ENCODE measurements at places on chromosomes 3 and 15.

DNA sequence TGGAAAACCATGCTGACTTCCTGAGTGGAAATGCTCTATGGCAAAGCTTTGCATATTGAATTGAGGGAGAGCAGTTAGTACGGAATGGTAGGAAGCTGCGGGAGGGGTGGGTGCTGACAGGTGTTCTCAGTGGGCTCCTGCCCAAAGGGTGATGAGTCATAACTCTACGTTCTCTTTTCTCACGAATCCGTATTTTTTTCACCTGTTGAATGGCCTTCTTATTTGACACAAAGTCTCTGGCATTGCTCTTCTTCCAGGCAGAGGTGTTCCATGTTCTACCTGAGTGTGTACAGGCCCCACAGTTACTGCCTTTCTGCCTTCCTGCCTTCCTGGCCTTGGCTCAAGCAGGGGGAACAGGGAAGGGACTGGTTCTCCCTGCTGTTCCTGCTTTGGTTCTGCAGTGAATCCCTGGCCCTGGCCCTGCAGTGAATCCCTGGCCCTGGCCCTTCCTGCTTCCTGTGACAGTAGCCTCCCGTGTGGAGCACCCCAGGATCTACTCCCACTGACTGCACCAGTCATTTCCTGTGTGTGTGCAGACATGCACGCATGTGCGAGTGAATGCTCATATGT is 31.9 kb downstream of the TRAK1 start:
- DNase-seq = no peak

GRCh38 chr3:33155301-33155700 is 41.5 kb downstream of the CRTAP start:
- DNase-seq = no peak

DNA sequence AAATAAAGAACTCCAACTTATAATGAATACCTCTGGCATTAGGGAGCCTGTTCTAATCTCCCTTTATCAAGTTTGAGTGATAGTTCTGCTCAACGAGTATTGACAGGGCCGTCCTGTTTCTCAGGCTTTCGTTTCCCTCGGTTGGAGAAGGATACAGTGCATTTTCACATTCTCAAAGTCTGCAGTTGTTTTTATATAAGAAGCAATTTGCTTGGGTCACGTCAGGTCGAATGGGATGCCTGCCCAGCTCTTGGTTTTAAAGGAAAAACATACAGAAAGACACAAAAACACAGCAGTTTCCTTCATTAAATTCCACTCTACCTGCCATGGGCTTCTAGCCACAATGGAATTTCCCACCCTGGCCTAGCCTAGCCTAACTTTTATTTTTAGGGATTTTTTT is 366.3 kb downstream of the TIGIT start:
- DNase-seq = no peak

- no peak for DNase-seq
Measured at GRCh38 chr3:33886015-33886414, 87.6 kb downstream of the PDCD6IP start.

DNA sequence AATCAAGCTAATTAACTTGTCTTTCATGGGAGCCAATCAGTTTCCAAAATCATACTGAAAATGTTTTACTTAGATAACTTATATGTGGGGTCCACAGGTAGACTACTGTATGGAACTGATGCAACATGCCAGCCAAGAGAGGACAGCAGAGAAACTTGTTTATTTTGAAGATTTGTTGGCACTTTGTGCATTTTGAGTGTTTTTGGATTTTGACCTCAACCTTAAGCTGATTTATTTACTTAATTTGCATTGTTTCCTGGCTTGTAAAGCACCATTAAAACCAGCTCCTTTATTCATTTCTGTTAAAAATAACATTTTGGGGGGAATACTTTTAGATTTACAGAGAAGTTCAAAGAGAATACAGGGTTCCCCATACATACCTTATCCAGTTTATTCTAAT is 166.6 kb downstream of the MCTP2 start:
- DNase-seq = no peak

- no peak for DNase-seq
Measured at GRCh38 chr3:176286476-176287085, 910.7 kb downstream of the TBL1XR1 start.

DNA sequence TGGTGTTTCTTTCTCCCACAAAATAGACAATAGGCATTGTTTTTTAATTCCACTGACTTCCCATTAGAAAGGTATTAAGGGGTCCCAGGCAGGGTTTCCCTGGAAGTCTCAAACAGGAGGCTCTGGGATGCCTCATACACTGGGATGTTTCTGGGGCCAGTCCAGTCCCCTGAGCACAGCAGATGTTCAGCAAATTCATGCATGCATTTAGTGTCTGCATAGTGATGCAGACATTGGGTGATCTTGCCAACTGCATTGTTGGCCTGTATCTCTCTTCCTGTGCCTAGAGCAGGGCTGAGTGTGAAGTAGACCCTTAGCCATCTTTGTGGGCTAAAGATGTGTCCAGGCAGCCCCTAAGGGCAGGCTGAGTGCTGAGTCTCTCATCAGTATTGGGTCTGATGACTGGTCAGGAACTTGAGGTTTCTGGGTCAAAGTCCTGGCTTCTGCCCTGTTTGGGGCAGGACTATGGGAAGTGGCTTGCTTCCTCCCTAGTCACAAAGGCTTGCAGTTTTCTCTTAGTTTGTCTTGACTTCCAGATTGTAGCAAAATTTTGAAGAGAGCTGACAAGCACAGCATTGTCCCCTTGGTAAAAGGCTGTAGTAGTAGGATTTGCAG is 56.5 kb downstream of the BSN start:
- DNase-seq = no peak

DNA sequence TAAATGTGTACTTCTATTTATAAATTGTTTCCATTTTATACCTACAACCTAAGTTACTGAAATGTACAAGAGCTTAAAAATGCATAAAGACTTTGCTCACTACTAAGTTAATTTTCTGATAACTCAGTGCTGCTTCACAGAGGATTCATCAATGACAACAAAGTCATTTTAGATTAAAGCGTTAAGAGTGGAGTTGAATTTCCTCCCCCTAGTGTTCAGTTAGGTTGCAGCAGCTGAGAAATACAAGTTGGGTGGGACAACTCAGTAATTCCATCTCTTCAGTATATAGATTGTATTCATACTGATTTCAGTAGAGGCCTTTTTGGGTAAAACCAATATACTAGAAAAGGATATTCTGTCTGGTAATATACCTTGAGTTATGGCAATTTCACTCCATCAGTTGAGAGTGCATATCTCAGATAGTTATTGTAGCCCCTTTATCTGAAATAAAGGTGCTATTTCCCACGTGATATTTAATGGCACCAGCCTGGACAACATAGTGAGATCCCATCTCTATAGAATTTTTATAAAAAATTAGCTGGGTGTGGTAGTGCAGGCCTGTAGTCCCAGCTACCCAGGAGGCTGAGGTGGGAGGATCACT is 6.9 kb upstream of the RPL35A start:
- no peak for DNase-seq

- no peak for DNase-seq
Measured at GRCh38 chr3:97820780-97821179, 1.0 kb upstream of the CRYBG3 start.

DNA sequence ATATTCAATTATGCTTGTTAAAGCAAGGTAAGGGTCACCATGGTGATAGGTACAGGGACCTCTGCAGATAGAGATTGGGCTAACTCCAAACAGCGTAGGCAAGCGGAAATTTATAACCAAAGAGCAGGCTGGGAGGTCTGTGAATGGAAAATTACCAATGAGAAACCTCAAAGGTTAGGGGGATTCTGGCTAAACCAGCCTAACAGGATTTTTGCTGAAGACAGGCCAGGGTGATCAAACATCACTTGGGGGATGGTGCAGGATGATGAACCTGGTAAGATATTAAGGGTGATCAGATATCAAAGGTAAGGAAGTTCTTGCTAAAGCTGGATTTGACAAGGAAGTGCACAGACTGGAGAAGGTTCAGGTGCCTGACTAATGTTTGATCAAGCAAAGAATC is 35.3 kb upstream of the SNRPN start:
- DNase-seq = no peak

DNA sequence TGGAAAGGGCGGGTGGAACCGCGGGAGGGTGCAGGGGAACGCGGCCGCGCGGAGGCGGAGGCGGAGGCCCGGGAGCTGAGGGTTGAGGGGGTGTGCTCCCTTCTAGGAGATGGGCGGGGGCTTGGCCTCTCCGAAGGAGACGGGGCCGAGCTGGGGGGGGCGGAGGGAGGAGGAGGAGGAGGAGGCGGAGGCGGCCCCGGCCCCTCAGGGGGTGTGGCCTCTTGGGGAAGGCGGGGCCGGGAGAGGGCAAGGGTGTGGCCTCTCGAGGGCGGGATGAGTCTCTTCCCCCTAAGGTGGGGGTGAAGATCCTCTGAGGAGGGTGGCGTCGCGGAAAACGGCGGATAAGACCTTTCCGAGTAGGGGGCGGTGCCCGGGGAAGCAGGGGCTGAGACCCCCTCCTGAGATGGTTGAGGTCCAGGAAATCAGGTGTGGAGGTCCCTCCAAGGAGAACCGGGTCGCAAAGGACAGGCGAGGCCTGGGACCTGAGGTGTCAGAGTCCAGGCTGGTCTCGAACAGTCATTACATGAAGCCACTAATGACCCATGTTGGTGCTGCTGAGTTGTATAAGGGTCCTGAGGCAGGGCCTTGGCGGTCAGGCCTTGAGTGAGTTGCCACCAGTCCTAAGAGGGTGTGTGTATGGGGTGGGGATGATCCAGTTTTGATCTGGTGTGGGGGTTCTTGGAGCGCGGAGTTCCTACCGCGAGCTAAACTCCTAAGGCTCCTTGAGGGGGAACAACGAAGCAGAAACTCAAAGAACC is 759 bp downstream of the WDR6 start:
- DNase-seq = peak; percentile 77

DNA sequence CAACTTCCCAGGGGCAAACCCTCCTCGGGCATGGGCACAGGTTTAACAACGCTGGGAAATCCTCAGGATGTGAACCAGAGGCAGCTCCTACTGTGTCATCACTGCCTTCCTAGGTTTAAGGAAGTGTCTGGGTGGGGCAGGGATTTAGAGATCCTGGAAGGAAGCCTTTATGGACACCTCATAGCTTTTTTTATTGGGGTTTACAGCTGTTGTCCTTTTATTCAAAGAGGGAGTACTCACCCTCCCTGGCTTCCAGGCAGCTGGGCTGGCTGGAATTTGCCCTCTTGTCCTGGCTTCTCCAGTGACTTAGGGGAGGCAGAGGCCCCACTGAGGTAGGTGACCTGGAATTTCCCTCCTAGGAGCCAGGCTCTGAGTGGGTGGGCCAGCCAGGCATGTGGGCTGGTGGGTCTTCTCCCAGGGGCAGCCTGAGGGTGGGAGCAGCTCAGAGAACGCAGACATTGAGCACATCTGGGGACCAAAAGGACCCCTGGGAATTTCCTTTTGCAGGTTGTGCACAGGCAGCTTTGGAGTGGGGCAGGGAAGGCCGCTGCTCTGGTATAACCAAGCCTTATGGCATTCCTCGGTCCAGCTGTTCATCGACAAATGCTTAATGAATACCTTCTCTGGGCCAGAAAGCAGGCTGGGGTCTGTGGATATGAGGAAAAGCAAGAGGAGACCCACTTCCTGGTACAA is 13.5 kb upstream of the FAM3D start:
- DNase-seq = no peak

- DNase-seq = no peak
Measured at GRCh38 chr3:171828902-171829770, 14.0 kb upstream of the TMEM212 start.

GRCh38 chr3:16289144-16289889 is 24.3 kb downstream of the OXNAD1 start:
- no peak for DNase-seq

DNA sequence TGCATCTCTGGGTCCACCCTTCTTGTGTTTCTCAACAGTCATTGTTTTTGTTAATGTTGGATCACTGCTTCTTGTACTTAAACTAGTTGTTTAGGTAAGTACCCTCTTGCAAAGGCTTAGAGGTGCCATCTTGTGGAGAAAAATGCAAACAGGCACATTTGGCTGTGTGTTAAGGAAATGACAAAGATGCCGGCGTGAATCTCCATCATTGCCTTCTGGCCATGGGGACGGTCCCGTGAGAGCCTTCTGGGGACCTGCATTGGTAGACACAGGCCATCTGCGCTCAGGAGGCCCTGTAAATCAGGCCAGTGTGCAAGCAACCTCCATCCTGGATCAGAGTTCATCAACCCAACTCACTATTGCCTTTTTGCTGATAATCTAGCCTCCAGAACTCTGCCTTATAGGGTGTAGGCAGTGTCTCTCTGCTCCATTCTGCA is 158.6 kb upstream of the NR2E3 start:
- peak; percentile 4 for DNase-seq

DNA sequence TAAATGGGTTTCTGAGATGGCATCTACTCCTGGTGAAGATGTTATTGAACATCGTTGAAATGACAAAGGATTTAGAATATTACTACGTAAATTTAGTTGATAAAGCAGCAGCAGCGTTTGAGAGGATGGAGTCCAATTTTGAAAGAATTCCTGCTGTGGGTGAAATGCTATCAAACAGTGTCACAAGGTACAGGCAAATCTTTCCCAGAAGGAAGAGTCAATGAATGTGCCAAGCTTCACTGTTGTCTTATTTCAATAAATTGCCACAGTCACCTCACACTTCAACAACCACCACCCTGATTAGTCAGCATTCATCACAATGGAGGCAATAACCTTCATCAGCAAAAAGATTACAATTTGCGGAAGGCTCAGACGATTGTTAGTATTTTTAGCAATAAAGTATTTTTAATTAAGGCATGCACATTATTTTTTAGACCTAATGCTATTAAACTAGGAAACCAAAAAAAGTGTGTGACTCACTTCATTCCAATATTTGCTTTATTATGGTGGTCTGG is 142.8 kb downstream of the UNC13C start:
- DNase-seq = no peak

DNA sequence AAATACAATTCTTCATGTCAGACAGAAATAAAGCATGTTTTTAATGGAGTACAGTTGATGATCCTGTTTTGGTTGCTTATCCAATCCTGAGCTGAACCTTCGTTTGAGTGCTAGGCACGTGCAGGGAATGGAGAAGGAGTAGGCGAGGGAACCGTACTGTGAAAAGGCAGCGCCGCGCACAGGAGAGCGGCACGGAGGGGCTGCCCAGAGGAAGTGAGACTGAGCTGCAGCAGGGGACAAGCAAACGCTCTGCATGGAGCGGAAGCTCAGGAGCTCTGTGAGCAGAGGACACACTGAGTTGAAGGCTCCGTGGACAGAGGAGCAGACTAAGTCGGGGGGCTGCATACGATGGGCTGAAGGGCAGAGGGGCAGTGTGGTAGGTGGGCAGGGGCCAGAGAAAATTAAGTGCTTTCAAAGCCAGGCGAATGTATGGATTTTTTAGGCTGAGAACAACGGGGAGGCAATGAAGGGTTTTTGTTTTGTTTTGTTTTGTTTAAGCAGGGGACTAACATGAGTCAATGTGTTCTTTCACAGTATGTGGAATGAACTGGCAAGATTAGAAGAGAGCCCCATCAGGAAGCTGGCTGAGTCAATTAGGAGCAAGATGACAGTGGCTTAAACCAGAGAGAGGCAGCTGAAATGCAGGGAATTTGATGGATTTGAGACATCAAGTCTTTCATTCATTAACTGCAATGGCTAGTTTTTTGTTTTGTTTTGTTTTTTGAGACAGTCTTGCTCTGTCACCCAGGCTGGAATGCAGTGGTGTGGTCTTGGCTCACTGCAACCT is 23.8 kb upstream of the TM2D3 start:
- DNase-seq = no peak

GRCh38 chr3:140347151-140347550 is 330.7 kb upstream of the TRIM42 start:
- no peak for DNase-seq

GRCh38 chr3:191352014-191352413 is 21.7 kb upstream of the UTS2B start:
- no peak for DNase-seq

- DNase-seq = no peak
Measured at GRCh38 chr3:111238885-111239284, 167.3 kb downstream of the NECTIN3 start.
